ENCODE measurements at places on chromosomes 7 and 10. TPM values are rescaled to one million over a fixed set of nuclear protein-coding genes. Genes with fewer than 3 reads are reported as not detected.
A peak's percentile ranks its signal among the peaks of the same experiment; 100 is the strongest.

DNA sequence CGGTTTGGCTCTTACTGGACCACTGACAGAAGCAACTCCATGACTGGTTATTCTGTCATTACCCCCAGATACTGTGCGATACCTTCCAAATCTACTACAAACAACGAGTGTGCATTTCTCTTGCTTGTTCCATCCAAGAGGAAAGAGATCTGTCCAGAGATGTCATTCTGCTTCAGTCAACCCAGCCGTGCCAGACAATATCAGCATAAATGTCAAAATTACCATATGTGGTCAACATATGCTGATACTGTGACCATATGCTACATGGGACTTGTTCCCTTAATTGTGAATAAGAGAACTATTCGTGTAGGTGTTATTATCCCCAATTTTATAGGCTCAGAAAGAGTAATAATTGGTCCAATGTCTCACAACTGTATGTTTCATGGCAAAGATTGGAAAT, 143.2 kb upstream of the PRSS1 start:
- H3K27me3 ChIP-seq, result no peaks in the 10 kb centered on the region
- H3K36me3 ChIP-seq, result no peaks in the 10 kb centered on the region
- no peak overlapping the region for H3K4me3 ChIP-seq
- DNase-seq, result no peak
- H3K4me1 ChIP-seq, result peaks cover 21% of the 10 kb centered on the region
- no peak overlapping the region for H3K27ac ChIP-seq

DNA sequence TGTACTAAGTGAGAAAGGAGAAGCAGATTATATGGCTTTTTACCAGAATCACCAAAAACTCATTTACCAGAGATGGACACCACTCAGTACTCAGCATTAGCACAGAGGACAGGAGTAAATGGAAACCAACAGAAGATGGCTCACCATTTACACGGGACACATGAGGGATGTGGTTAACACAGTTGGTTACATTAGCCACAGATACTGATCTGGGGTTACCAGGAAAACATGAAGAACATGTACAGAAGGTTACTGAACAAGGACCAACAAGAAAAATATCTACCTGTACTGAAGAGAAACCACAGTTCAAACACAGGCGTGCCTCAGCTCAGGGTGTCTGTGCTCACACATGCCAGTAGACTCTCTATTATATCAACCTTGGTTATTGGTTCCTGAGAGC, 1285.8 kb upstream of the SORCS1 start:
- H3K4me3 ChIP-seq, result no peak overlapping the region
- no peaks in the 10 kb centered on the region for H3K36me3 ChIP-seq
- H3K27me3 ChIP-seq, result no peaks in the 10 kb centered on the region
- H3K27ac ChIP-seq, result no peak overlapping the region
- H3K4me1 ChIP-seq, result no peaks in the 10 kb centered on the region

HOXA5 gene
- total RNA-seq, result 0.63 TPM

- peak overlapping the region; percentile 38 for H3K4me3 ChIP-seq
- no peaks in the 10 kb centered on the region for H3K27me3 ChIP-seq
- H3K4me1 ChIP-seq, result peaks cover 28% of the 10 kb centered on the region
- no peak for DNase-seq
Observed at GRCh38 chr10:8182806-8183205, 128.3 kb downstream of the GATA3 start.

GRCh38 chr7:31735991-31736982, 49.3 kb downstream of the PPP1R17 start:
- peaks cover 44% of the 10 kb centered on the region for H3K27me3 ChIP-seq
- H3K4me1 ChIP-seq, result no peaks in the 10 kb centered on the region
- peak; percentile 51 for DNase-seq
- no peaks in the 10 kb centered on the region for H3K36me3 ChIP-seq

DNA sequence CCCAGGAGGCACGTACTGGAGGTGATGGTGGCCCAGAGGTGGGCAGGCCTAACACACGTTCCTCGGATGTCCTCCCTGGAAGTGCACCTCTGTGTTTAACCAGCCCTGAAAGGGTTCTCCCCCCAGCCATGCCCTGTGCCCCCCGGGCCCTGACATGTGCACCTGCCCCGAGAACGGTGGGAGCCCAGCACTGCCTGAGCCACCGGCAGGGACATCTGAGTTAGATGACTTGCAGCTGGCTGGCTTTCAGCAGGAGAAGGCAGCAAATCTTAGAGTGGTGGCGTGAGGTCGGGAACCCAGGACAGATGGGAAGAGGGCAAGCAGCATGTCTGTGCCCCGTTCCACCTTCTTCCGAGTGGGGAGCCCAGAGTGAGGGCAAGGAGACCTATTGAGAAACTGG, 291.8 kb downstream of the TCERG1L start:
- no peaks in the 10 kb centered on the region for H3K4me1 ChIP-seq
- H3K4me3 ChIP-seq, result no peak overlapping the region
- DNase-seq, result no peak
- H3K36me3 ChIP-seq, result no peaks in the 10 kb centered on the region
- peaks cover 24% of the 10 kb centered on the region for H3K27me3 ChIP-seq

DNA sequence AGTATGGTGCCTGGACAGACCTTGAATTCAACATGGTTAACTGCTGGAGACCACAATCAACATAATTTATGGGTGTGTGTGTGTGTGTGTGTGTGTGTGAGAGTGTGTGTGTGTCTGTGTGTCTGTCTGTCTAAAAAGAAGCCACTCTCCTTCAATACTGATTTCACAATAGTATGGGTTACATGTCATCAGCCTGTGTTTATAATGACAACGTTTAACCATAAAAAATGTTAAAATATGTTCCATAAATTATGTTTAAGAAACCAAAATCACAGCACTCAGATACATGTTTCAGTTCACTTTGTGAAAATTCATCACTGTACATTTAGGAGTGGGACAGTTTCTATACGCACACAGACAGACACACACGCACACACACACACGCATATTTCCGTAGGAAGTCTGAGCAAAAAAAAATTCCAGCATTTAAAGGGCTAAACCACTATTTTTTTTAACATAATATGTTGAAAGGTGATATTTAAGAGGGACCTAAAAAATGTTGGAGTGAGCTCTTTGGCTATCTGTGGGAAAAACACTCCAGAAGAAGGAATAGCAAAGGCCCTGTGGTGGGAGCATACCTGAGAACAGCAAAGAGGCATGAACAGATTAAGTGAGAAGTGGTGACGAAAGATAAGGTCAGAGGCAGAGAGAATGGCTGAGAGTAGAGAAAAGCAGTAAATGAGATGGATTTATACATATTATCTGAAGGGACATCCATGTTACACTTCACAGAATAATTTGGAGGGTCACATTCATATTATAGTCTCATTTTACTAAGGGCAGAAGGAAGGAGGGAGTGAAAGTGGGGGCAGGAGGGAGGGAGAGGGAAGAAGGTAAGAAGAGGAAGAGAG, 10.9 kb downstream of the PDZD8 start:
- H3K27ac ChIP-seq, result peak overlapping the region; percentile 89
- H3K27me3 ChIP-seq, result no peaks in the 10 kb centered on the region
- peaks cover 86% of the 10 kb centered on the region for H3K4me1 ChIP-seq
- no peaks in the 10 kb centered on the region for H3K36me3 ChIP-seq
- DNase-seq, result no peak
- no peak overlapping the region for H3K4me3 ChIP-seq

CYP3A7 gene
- not detected for total RNA-seq

TMEM176B gene
- total RNA-seq, result 2.3 TPM

DNA sequence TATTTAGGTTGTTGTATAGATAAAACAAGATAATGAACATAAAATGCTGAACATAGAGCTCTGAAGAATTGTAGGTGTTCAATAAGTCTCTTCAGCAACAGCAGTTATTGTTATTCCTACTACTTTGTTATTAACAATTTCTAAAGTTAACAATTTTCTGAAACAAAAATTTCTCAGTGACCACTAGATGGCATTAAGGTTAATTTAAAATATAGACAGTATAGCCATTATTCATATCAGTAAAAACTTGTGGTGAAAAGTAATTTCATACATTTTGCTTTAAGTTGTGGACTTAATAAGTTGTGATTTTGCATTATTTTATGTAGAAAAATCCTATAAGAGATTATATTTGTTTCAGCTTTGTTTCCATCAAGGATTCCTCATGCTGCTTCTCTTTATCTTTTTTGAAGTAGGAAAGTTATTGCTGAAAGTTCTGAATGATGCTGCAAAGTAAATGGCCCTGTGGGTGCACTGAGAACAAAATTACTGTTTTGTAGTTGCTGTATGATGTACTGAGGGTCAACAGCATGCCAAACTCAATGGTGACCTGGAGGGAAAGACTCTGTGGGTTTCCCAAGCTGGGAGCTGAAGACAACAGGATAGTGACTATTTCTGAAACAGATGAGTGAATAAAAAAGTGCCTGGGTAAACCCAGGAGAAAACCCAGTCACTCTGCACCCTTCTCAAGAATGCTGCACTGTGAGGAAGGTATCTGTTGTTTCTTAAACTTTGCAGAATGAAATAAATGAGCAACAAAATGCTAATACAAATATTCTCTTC, 253.6 kb downstream of the KIF20B start:
- no peak for DNase-seq
- H3K4me3 ChIP-seq, result no peak overlapping the region
- H3K36me3 ChIP-seq, result no peaks in the 10 kb centered on the region
- H3K27me3 ChIP-seq, result no peaks in the 10 kb centered on the region

GRCh38 chr10:71638064-71638821, 81.3 kb downstream of the C10orf105 start:
- no peaks in the 10 kb centered on the region for H3K36me3 ChIP-seq
- H3K27me3 ChIP-seq, result no peaks in the 10 kb centered on the region
- DNase-seq, result peak; percentile 27
- peaks cover 16% of the 10 kb centered on the region for H3K4me1 ChIP-seq
- H3K4me3 ChIP-seq, result no peak overlapping the region
- no peak overlapping the region for H3K27ac ChIP-seq

DNA sequence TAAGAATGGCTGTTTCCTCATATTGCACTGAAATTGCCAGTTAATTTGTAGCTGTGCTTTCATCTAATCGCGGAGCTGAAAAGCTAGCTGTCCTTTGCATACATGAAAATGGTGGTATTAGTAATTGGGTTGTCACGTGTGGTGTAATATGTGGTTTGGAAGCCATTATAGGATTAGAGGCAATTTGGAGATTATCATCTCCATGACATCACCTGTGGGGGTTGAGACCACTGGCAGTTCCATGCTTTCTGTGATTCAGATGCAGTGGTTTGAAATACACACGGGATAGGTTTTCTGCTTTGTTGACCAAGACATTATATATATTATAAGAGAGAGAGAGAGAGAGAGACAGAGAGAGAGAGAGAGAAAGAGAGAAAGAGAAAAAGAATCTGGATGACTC, 180.8 kb downstream of the RAB11FIP2 start:
- DNase-seq, result no peak
- H3K27me3 ChIP-seq, result peaks cover 11% of the 10 kb centered on the region
- H3K4me1 ChIP-seq, result no peaks in the 10 kb centered on the region
- no peak overlapping the region for H3K4me3 ChIP-seq
- no peak overlapping the region for H3K27ac ChIP-seq

CFAP70 gene
- total RNA-seq, result 3.1 TPM

DNA sequence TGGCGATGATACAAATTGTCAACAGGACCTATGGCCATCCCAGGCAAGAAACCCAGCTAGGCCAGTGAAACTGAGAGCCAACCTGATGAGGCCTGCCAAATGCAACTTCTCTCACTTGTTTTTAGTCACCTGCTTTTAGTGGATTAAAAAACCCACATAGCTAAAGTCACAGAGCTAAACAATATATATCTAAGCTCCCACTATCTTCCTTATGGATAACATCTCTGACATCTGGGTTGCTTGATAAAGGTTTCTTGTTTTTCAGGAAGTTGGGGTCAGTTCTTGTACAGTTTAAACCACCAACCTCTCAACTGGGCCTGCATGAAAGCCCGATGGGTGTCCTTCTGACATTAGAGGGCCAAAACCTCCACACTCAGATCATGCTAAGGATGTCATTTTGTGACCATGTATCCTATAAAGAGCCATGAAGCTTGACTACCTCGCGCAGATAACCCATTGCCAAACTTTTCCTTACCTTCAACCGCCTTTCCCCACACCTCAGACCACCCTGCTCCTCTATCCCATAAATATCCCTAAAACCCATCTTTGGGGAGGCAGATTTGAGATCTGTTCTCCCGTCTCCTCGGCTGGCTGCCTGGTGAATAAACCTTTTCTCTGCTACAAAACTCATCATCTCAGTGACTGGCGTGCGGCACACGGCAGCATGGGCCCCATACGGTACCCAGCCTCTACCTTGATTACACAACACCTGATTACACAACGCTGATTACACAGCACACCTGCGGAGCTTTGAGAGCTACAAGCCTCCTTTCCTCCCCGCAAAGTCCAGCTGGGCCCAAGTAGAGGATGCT, 797 bp upstream of the STMP1 start:
- peak overlapping the region; percentile 92 for H3K27ac ChIP-seq
- no peaks in the 10 kb centered on the region for H3K36me3 ChIP-seq
- no peaks in the 10 kb centered on the region for H3K27me3 ChIP-seq
- H3K4me1 ChIP-seq, result peaks cover 16% of the 10 kb centered on the region
- peak overlapping the region; percentile 99 for H3K4me3 ChIP-seq
- no peak for DNase-seq

DNA sequence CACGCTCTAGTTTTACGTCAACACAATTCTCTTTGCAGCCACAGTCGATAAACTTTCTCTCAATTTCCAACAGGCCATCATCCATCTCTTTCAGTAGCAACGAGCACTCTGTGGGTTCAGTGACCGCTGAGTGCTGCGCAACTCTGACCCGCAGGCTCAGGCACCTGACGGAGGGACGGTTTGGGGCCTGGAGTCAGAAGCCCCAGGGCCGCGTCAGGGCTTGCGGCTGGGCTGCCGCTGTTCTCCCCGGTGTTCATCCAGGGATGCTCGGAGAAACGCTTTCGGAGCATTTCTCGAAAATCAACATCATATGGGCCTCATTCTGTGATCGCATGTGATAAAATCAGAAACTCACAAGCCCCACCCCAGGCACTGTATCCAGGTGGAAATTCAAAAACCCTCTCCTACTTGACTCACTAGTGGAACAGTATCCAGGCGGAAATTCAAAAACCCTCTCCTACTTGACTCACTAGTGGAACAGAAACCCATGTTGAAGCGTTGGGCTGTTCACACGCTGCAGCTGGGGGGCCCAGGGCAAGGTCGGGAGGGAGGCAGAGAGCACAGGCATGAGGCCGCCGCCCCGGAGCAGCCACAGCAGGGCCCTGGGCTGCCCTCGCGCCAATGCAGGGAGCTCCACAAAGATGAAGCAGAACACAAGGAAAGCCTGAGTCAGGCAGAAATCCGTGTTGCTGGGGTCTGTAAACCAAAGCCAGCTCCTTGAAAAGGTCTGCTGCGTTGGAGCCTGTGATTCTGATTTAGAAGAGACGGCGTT, 73.3 kb upstream of the NKX6-2 start:
- DNase-seq, result no peak
- H3K4me3 ChIP-seq, result no peak overlapping the region
- no peaks in the 10 kb centered on the region for H3K4me1 ChIP-seq
- H3K27me3 ChIP-seq, result peaks cover 64% of the 10 kb centered on the region
- H3K27ac ChIP-seq, result no peak overlapping the region

- H3K36me3 ChIP-seq, result no peaks in the 10 kb centered on the region
- no peaks in the 10 kb centered on the region for H3K4me1 ChIP-seq
- no peak overlapping the region for H3K27ac ChIP-seq
- H3K27me3 ChIP-seq, result no peaks in the 10 kb centered on the region
Observed at GRCh38 chr7:30274641-30275040, 9.8 kb upstream of the ZNRF2 start.

GRCh38 chr10:35456153-35456720, 119.9 kb downstream of the CCNY start:
- no peak overlapping the region for H3K27ac ChIP-seq
- no peaks in the 10 kb centered on the region for H3K36me3 ChIP-seq
- H3K4me3 ChIP-seq, result no peak overlapping the region
- no peaks in the 10 kb centered on the region for H3K27me3 ChIP-seq
- H3K4me1 ChIP-seq, result peaks cover 20% of the 10 kb centered on the region

- no peak overlapping the region for H3K27ac ChIP-seq
- no peak overlapping the region for H3K4me3 ChIP-seq
- no peaks in the 10 kb centered on the region for H3K36me3 ChIP-seq
- H3K4me1 ChIP-seq, result peaks cover 44% of the 10 kb centered on the region
- no peaks in the 10 kb centered on the region for H3K27me3 ChIP-seq
Observed at GRCh38 chr10:103740611-103741010, 114.8 kb downstream of the SH3PXD2A start.

TYSND1 gene
- 33.5 TPM for total RNA-seq
